ENCODE measurements at places on chromosomes 7 and 10.

DNA sequence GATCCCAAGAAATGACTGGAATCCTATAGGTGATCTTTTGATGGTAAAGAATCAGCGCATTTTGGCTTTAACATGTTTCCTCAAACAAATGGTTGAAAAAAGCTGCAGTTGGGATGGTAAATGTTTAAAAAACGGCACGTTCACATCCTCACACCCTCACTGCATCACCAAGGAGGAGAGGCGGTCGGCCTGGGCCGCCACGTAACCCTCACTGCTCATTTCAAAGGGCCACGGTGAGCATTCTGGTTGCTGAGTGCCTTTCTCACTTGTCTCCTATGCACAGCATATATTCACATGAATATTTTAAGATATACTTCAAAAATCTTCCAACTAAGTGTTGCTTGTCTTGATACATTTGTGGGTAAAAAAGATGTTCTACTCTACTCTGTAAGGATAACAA lies 233.2 kb downstream of the DNAJB6 start:
- DNase-seq = no peak

- DNase-seq = no peak
Measured at GRCh38 chr7:102840404-102840803, 72.4 kb upstream of the LRRC17 start.

DNA sequence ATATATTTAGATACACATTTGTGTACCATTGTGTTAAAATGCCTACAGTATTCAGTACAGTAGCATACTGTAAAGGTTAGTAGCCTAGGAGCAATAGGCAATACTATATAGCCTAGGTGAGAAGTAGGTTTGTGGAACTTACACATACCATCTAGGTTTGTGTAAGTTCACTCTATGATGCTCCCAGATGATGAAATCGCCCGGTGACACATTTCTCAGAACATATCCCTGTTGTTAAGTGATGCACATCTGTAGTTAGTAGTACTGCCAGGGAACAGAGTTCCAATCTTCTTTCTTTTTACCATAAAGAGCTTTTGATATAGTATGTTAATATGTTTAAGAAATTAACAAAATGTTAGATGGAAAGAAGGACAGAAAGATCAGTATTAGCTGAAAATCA lies 138.2 kb downstream of the SNX13 start:
- no peak for DNase-seq

GRCh38 chr7:100863406-100863950 lies 3.7 kb upstream of the TRIP6 start:
- peak; percentile 24 for DNase-seq

- no peak for DNase-seq
Measured at GRCh38 chr7:159125955-159126270, 18.8 kb downstream of the VIPR2 start.

DNA sequence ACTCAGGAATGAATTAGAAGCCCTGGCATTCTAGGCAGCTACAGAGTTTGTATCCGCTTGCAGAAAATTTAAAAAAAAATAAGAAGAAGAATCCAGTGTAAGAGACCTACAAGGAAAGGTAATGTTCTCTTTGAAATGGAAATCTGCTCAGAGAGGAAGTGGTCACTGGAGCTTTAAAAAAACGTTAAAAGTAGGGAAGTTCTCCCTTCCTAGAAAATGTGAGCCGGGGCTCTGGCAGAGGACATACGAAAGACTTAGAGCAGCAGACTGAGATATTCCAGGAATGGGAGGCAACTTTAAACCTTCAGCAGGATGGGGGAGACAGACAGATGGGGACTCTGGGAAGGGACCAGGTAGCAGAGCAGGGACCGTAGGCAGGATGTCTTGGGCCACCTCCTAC lies 149.4 kb upstream of the NPS start:
- DNase-seq = no peak

DNA sequence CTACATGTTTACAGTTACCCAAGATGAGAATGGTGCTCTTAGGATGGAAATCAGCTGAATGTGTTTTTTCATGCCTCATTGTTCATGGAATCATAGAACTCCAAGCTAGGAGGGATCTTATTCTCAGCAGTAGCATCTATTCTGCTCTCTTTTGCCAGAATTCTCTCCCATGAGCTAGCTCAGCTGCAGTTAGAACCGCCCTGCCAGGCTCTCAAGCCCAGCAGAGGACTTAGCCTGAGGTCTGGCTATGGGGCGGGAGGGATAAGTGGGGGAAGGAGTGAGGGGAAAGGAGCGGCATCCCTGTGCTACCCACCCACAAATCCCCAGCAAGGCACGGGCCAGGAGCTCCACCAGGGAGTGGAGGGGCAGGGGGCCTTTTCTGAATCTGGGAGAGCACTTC lies 120.7 kb upstream of the PLXNA4 start:
- DNase-seq = no peak

DNA sequence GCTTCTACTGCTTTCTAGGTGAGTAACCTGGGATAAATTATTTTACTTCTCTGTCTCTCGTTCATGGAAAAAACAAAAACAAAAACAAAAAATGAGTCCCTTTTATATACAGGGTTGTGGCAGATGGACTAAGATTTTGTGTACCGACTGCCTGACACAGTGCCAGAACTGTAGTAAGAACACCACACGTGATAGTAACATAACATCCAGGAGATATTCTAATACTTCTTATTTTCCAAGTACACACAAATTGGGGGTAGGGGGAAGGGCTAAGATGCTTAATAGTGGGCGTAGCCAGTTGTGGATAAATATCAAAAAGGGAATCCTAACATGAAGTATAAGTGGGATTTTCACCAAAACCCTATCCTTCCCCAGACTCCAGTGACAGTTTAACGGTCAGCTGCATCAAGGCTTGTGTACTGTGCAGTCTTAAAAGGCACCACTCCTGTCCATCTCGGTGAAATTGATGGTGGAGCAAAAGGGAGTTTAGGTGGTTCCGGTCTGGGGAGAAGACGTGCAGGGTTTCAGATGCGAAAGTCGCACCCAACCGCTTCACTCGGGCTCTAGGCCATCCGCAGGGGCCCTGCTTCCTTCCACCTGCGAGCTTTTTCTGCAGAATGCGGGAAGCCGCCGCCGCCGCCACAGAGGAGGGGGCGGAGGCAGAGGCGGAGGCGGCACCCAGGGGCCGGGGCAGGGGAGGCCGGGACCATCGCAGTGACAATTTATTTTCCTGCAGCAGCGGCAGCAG lies at the start of gene STAMBPL1:
Gene STAMBPL1 (plus strand): TSS at position 712 of the 748 bp plus-strand sequence. CDS start 21,464 bp downstream, outside the sequence.
- DNase-seq = no peak

- DNase-seq = no peak
Measured at GRCh38 chr10:11218395-11218794, 200.7 kb downstream of the CELF2 start.

DNA sequence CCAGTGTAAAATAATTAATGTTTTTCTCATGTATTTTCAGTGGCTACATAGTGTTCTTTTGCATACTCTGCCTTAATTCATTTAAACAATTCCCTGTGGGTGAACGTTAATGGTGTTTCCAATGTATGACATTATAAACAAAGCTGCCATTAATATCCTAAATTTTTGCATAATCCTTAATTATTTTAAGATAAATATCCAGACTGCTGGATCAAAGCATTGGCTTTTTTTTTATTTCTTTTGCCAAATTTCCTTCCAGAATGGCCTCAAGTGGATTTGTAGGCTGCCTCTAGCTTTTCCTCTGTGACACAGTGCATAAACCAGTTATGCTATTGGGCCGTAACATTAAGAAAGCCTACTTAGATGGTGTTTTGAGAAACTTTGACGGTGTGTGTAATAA lies 29.5 kb downstream of the MCM10 start:
- DNase-seq = no peak

- DNase-seq = no peak
Measured at GRCh38 chr10:130160775-130161174, 24.6 kb downstream of the GLRX3 start.

DNA sequence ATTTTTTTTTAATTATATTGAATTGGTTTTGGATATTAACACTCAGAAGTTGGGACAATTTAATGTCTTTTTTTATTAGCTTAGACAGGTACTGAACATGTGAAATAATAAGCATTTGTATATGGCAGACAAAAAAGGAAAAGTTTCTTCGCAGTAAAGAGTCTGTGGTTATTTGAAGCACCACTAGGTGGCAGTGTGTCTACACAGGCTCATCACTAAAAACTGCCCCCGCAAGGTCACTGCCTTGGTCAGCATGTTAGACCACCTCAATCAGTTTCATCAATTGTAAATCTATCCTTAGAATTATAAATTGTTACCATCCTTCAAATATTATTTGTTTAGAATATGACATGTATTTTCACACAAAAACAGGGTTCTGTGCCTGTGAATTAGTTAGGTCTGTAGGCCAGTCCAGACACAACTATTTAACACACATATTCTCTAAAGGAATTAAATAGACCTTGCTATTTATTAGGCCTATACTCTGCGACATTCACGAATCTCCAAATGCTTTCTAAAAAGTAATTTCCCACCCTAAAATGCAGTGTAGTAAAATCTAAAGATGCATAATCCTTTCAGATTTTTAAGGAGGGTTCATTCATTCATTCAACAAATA lies 17.0 kb downstream of the PNLIPRP3 start:
- peak; percentile 24 for DNase-seq

- no peak for DNase-seq
Measured at GRCh38 chr10:114244126-114244525, 5.1 kb downstream of the VWA2 start.

DNA sequence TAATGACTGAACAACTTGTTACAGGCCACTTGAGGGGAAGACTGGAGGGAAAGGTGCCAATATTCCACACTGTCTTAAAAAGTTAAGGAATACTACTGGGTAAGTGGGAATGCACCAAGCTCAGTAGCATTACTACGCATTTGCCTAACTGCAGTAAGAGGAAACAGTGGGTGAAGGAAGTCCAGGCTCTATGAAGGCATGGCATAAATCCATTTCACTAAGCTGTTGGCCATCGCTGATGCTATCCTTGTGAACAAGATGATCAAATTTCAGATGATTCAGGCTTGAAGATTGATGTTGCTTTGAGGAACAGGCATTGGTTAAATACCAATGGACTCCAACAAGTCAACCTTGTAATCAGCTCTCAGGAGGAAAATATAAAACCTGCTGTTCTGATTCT lies 44.2 kb upstream of the TES start:
- no peak for DNase-seq

- DNase-seq = no peak
Measured at GRCh38 chr7:102253973-102254370, 32.7 kb upstream of the SH2B2 start.

- DNase-seq = no peak
Measured at GRCh38 chr7:54904986-54905385, 113.8 kb upstream of the EGFR start.

DNA sequence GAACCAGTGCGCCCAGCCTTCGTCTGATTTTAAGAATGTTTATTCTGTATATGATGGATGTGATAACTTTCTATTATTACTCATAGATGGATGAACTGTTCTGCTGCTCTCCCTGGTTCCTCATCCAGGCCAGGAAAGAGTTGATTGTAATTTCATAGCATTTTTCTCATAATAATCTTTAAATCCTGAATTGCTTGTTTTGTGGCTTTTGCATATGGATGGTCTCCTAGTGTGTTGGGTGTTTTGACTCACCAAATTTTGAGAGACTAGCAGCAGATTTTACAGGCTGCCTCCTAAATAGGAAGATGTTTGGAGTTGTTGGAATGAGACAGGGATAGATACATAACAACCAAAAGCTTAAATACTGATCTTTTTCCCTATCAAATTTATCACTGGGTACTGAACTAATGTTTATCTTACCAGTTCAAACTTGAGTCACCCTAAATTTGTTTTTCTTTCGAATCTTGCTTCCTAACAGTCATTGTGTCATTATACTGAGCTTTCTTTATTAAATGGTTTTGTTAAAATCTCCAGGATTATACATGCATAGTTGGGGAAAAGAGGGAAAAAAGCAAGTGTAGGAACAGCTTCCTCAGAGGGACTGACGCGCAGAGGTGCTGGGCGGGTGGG lies 106.0 kb upstream of the GATA3 start:
- DNase-seq = no peak
